Uterine smooth muscle cell (primary cell): ENCODE measurements at places on chromosomes 6 and 20. TPM values are rescaled to one million over a fixed set of nuclear protein-coding genes. Genes with fewer than 3 reads are reported as not detected.

The PAK5 gene
- total RNA-seq, result not detected in 2 replicates

The SEL1L2 gene
- not detected in 2 replicates for total RNA-seq

The ABT1 gene
- total RNA-seq, result 13.6 and 18.4 TPM in 2 replicates

The PTGIS gene
- 22.4 and 58.2 TPM in 2 replicates for total RNA-seq

The OLIG3 gene
- total RNA-seq, result not detected in 2 replicates

The OOEP gene
- total RNA-seq, result not detected in 2 replicates
